ENCODE measurements at places on chromosomes 2 and 18. TPM values are rescaled to one million over a fixed set of nuclear protein-coding genes. Genes with fewer than 3 reads are reported as not detected.

PSD4 gene
- 0.17 TPM for total RNA-seq

ABCB11 gene
- under 0.01 TPM for total RNA-seq

FAM237A gene
- not detected for total RNA-seq

RNU2-63P gene
- total RNA-seq: 251 TPM

IGFBP5 gene
- 213 TPM for total RNA-seq

SGPP2 gene
- total RNA-seq: under 0.01 TPM

TCF7L1 gene
- 2.4 TPM for total RNA-seq

MROH2A gene
- total RNA-seq: not detected

ALPG gene
- total RNA-seq: not detected

RSAD2 gene
- total RNA-seq: under 0.01 TPM

Measured in bronchial smooth muscle cell (primary cell).